ENCODE measurements at places on chromosomes 1 and 21. TPM values are rescaled to one million over a fixed set of nuclear protein-coding genes. Genes with fewer than 3 reads are reported as not detected.

Gene CGN
- 2.6 TPM for total RNA-seq

Gene PLCH2
- total RNA-seq: 0.13 TPM

Gene KISS1
- total RNA-seq: not detected

DNA sequence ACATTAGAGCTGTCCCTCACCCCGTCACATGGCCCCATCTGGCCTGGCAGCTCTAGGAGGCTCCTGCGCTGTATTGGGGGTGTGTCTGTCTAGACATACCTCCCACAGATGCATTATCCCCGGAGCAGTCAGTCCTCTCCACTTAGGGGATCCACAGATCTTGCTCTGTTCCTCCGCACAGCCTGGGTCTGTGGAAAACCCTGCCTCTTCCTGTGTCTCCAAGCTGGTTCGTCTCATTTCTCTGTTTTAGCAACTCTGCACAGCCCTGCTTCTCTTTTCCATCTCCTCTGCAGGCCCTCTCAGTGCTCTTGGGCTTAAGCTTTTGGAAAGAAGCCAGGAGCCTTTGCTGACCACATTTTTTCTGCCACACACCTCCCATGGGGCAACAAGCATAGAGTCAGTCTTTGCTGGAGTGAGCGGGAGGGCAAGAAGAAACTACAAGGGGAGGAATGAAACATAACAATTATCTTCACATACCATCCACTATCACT is 241.5 kb downstream of the FOXD2 start:
- no peaks in the 10 kb centered on the region for H3K27me3 ChIP-seq
- H3K4me1 ChIP-seq: no peaks in the 10 kb centered on the region
- DNase-seq: peak; percentile 23

GRCh38 chr1:232793944-232794343 is 11.3 kb upstream of the MAP10 start:
- peak overlapping the region; percentile 78 for H3K27ac ChIP-seq
- H3K4me1 ChIP-seq: peaks cover 51% of the 10 kb centered on the region
- peak; percentile 97 for DNase-seq
- H3K27me3 ChIP-seq: no peaks in the 10 kb centered on the region
- no peak overlapping the region for H3K4me3 ChIP-seq

DNA sequence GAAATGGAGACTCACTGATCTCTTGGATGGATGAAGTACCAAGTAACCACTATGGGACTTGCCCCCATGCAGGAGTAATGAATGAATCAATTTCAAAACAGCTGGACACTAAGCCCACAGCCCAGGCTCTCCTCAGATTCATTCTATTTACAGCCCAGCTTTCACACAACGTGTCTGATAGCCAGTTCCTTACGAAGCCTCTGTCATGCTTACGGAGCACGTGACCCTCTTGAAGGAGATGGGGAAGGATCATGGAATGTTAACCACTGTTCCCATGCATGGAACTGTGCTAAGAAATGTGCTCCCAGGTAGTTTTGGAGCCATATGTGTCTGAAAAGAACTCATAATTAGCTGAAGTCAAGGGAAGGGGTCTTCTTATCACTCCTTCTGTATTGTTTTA is 124.1 kb downstream of the KIF26B start:
- no peaks in the 10 kb centered on the region for H3K4me1 ChIP-seq
- no peak overlapping the region for H3K27ac ChIP-seq
- H3K27me3 ChIP-seq: peaks cover 8% of the 10 kb centered on the region

DNA sequence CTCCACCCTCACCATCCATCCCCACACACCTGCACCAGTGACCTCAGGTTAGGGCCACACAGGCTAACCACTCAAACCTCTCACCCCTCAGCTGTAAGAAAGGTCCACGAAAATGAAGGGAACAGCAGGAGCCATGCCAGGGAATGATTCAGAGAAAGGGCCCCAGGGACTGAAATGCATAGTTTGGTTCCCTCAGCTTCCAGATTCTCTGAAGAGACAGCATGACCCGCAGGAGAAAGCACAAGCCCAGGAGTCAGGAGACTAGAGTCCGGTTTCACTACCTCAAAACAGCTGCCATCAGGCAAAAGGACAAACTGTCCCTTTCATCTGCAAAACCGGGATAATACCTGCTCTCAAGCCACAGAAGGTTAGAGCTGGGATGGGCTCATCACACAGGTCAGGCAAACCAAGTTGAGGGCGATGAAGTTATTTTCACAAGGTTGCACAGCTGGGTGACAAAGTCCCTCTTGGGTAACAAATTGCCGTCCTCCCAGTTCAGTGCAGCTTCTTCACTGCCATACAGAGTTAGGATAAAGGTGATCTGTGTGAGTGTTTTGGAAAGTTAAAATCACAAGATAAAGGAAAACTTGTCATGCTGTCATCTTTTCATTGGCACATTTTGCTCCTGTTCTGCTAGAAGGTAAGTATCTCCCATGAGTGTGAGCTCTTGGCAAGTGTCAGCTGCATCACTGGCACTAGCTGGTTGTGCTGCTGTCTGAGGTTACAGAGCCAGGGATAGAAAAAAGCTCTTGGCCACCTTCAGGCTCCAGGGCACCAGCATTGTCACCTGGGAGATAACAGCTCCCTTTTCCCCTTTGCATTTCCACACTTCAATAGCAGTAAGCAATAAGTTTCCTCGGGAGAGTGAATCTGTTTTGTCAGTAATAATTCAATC is 120.4 kb downstream of the KCNH1 start:
- H3K27ac ChIP-seq: no peak overlapping the region
- no peak for DNase-seq
- no peaks in the 10 kb centered on the region for H3K4me1 ChIP-seq
- H3K36me3 ChIP-seq: no peaks in the 10 kb centered on the region
- H3K4me3 ChIP-seq: no peak overlapping the region

Data from A673 (cell line).